ENCODE measurements at places on chromosomes 11 and 22.
A peak's percentile ranks its signal among the peaks of the same experiment; 100 is the strongest.

- no peak for DNase-seq
Observed at GRCh38 chr11:103987629-103988594, 48.5 kb upstream of the DDI1 start.

GRCh38 chr11:108511851-108512474 lies 13.8 kb upstream of the POGLUT3 start:
- no peak for DNase-seq

DNA sequence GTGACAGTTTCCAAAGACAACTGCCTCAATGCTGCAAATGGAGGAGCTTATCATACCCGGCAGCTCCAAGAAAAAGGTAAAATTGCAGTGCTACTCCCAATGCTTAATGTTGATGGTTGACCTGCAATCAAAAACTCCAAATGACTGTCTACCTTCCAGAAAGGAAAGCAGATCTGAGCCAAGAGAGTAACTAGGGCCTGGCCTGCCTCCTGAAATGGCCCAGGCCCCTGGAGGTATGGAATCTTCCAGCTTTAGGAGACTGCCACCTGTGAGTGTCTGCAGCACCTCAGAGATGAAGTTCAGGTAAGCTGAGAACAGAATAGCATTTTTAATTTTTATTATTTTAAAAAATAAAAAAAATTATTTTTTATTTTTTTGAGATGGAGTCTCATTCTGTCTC lies 23.7 kb downstream of the EXPH5 start:
- DNase-seq: no peak

DNA sequence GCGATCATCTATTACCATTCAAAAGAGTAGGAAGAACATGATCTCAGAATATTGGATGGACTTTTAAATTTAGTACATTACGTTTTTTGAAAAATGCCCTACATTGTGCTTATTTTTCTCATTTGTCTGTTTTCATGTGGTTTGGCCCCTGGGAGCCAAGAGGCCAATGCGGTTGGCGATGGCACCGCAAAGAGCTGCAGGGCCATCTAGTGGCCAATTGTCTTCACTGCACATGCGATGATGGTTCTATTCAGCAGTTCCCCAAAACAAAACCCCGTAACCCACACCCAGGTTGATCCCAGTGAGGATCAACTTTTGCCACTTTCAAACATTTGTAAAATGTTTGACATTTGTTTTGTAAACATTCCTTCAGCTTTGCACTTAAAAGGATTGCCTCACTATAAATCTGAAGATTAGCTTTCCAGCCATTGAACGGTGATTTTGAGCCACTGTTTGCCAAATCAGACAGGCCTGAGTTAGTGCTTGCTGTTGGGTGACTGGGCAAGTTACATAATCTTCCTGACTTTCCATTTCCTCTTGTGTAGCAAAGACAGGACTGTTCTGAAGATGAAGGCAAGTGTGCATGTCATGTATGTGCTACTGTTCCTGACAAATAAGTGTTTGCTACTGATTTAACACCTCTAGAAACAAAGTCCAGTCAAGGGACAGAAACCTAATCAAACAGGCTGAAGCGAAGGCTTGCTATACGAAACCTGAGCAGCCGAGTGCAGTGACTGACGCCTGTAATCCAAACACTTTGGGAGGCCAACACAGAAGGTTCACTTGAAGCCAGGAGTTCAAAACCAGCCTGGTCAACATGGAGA lies 29.2 kb upstream of the XBP1 start:
- DNase-seq: no peak

GRCh38 chr11:68213135-68213515 lies at the start of gene KMT5B:
TSS of gene KMT5B (minus strand) at chr11:68213296. CDS start at chr11:68190076, 23,220 bp downstream.
- no peak for DNase-seq

- no peak for DNase-seq
Observed at GRCh38 chr11:66157182-66157864, 87.3 kb downstream of the PACS1 start.

DNA sequence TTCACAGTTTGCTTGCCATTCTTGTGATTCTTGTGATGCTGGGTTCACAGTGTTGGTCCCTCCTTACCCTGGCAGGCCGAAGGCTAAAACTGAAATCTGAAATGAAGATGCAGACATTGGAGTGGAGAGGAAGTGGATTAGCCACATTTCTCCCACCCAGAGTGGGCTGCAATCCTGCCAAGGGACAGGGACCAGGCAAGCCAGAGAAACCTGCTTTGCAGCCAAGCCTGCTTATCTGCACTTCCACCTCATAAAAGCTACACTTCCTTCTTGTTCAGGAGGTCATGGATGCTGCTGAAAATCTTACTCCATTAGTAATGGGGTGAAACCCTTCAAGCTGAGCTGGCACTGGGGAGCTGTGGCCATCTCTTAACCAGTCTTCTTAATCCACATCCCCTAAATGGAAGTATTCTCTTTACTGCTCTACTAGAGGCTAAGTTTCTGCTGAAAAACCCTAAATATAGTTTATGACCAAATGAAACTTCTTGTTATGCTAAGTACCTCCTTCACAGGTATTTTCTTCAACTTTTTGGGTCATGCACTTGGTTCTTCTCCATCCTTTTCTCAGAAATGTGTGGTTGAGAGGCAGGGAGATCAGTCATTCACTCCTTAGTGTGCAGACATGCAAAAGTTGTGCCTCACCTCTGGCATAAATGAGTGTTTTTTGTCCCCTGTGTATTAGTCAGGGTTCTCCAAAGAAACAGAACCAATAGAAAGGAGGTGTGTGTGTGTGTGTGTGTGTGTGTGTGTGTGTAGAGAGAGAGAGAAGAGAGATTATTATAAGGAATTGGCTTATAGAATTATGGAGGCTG lies 133.9 kb upstream of the BMAL1 start:
- no peak for DNase-seq

DNA sequence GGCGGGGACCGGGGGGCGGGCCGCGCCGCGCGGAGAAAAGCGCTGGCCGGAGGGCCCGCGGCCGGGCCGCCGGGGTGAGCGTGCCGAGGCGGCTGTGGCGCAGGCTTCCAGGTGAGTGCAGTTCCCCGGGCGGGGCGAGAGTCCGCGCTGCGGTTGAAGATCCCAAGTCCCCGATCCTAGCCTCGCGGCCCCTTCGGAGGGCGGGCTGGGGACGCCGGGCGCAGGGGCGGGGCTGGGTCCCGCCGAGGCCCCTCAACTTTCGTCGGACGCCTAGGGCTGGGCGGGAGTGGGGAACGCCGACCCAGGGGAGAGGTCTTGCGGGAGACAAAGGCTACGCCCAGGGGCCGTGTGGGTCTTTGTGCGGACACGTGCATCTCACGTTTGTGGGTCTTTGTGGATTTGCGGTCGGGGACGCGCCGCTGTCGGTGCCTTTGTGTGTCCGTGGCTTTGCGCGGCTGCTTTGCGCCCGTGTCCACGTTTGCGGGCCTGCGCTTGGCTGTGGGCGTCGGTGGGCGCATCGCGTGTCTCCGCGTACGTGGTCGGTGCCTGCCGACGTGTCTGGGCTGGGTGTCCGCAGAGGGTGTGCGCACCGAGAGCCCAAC lies at the start of gene TSKU:
TSKU (plus strand) TSS at position 63 of the 602 bp plus-strand sequence. CDS start 12,261 bp downstream, outside the sequence.
- DNase-seq: no peak

- no peak for DNase-seq
Observed at GRCh38 chr11:42524534-42525227, 787.1 kb upstream of the API5 start.

DNA sequence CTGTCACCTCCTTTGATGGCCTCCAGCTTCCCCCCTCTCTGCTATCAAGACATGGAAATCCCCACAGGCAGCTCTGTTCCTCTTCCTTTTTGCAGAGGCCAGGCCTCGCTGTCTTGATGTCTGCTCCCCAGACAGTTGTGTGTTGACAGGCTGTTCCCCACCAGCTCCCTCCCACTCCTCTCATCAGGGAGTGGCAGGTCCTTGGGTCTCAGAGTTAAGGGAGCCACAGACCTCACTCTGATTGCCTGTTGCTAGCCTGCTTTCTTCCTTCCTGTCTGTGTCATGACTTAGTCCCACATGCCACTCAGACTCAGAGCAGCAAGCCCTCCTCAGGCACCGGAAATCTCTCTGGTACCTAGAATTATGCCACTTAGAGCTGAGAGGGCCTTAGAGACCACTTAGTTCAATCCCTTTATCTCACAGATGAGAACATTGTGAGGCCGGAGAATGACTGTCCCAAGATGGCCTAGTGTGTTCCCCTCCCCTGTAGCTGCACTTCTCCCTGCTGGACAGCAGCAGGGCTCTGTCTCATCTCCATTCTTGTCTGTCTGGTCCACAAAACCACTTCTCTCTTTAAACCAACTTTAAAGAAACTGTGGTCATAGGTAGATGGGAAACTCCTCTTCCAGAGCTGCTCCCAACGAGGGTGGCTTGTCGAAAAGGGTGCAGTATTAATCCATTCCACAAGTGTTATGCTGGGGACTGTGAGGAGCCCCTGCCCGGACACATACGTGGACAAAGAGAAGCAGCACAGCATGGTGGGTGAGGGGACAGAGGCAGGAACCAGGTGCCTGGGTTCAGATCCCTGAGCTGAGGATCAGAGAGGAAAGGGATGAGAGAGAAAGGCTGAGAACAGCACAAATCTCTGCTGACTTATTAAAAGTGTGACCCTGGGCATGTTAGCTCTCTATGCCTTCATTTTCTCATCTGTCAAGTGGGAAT lies 4.2 kb downstream of the AMPD3 start:
- no peak for DNase-seq

- DNase-seq: no peak
Observed at GRCh38 chr11:102283116-102283485, 34.2 kb upstream of the BIRC3 start.

DNA sequence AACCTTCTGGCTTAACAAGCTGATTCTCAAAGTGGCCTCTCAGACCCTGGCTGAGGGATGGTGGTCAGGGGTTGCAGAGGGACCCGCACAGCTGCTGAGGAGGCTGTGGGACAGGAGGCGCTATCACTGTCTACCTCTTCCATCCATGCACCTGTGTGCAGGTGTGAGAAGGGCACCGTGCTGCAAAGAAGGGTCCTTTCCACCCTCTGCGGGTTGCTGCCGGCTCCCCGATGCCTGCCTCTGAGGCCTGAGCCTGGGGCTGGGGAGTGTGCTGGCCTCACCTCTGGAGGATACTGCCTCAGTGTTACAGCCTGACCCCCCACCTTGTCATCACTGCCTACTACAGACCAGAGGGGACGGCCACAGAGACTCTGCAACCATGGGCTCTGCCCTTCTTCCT lies 66.1 kb upstream of the B3GAT1 start:
- DNase-seq: no peak

DNA sequence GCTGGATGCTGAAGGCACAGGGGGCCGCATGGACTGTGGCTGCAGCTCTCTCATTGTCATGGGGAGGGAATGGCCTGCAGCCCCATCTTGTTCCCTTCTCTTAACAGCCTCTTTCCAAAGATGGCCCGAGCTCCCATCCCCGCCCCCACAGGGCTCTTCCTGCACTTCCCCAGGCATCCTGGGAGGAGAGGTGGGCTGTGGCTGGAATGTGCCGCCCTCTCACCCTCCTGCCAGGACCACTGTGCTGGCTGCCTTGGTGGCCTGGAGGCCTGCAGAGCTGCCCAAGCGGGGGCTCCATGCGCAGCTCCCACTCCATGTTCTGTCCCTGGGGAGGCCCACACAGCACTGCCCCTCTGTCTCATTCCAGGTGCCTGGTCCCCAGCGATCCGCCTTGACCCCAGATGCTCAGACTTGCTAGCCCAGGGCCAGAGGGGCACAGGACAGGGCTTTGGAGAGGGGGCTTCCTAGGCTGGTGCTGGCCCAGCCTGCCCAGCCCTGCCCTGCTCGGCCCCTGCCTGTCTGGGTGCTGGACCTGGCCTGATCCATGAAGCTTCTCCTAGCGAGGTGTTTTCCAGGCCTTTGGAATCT lies 56.6 kb downstream of the RTN4R start:
- DNase-seq: no peak

DNA sequence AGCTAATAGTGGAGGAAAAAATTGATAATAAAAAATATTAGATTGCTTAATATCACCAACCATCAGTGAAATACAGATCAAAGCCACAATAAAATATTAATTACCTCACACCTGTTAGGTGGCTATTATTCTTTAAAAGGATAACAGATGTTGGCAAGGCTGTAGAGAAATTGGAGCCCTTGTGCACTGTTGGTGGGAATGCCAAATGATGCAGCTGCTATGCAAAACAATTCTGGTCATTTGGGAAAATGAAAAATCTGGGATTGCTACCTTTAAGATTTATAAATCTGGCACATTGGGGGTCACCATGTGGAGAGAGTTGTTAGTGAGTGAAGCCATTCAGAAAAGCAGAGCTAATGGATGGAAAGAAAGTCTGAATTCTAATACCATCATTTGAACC lies 143.4 kb downstream of the FCHSD2 start:
- DNase-seq: no peak

DNA sequence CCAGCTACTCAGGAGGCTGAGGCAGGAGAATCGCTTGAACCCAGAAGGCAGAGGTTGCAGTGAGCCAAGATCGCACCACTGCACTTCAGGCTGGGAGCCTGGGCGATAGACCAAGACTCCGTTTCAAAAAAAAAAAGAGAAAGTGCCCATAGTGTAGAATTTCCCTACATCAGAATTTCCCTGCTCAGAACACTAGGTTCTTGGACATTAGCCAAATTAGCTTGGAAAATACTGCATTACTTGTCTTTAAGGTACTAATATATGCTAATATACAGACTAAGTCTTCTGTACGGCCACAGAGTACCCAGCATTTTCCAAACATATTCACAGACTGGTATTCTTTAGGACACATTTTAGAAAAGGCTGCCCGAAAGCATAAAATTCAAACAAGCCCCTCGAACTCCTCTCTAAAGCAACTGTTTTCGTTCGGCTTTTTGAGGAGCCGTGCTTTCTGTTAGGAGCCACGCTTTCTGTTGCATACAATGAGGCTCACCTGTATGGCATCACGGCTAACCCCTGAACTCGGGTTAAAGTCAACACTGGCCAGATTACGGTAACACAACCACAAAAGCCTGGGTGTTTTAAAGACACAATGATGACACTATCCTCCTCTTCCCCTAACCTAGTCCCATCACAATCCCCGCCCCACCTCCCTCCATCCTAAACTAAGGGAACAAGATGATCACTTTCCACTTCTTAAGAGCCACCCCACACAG lies 18.4 kb downstream of the TNKS1BP1 start:
- DNase-seq: peak; percentile 6

DNA sequence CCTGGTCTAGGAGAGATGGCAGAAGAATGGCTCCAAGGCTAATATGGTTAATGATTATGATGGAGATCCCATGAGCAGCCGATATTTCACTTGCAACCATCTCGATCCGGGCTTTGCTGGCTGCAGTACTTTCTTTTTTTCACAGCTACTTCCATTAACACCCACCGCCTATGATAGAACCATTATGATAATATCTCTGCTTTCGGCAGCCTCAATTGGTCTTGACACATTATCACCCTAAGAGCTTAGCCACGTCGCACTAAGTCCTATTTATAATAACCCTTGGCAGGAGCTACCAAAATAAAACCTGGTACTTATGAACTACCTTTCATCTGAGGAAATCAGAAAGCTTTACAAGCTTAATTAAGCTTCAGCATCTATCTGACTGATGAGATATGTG lies 7.6 kb upstream of the FJX1 start:
- DNase-seq: no peak
